ENCODE measurements at places on chromosomes 12 and 14.
A peak's percentile ranks its signal among the peaks of the same experiment; 100 is the strongest.

GRCh38 chr14:36674659-36675058 is 13.0 kb downstream of the PAX9 start:
- DNase-seq: no peak

GRCh38 chr12:122517877-122518276 is 8.9 kb downstream of the RSRC2 start:
- no peak for DNase-seq

DNA sequence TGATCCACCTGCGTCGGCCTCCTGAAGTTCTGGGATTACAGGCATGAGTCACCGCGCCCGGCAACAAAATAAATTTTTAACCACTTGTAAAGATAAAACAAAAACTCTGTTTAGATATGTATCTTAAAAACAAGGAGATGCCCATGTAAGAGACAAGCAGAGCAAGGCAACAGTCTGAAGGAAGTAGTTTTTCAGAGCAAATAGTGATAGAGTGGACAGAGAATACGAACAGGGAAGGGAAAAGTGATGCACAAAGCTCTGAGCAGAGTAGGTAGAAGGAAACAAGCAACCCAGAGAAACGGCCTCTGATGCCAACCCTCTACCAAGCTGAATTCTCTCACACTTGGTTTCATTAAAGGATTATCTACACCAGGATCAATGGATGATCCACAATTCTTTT is 24.8 kb upstream of the CDKL1 start:
- DNase-seq: no peak

DNA sequence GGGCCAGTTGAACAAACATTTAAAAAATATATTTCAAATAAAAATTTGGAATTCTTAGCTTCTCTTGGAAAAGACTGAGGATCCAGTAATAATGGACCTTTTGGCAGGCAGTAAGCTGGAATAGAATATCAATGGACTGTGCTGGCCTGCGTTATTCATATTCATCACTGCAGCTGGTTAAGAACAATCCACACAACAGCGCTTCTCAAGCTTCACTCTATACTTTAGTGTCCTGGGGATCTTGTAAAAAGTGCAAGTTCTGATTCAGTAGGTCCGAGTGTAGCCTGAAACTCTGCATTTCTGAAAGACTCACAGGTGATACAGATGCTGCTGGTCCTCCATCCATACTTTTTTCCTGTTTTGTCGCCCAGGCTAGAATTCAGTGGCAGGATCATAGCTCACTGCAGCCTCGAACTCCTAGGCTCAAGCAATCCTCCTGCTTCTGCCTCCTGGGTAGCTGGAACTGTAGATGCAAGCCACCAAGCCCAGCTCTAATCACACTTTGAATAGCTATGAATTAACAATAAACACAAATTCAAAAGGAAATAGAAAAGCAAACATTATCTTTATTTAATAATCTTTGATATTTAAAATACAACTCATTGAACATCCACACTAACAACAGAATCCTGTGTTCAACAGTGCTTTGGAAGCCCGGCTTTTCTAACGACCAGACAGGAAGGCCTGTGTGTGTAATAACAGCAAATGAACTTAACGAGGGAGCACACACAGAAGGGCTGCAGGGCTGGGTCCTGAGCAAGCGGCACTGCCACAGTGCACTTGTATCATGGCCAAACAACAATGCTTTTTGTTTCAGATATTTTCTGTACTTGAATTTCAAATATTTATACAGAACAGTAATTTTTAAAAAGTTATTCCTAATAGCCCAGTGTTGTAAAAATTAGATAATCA is 18.4 kb upstream of the TRIP11 start:
- no peak for DNase-seq

GRCh38 chr12:15701631-15702156 is 87.5 kb downstream of the EPS8 start:
- DNase-seq: peak; percentile 23

GRCh38 chr14:90760078-90760444 is 56.2 kb downstream of the TTC7B start:
- no peak for DNase-seq

Data from AML-193 (cell line).